ENCODE measurements at places on chromosomes 7 and 10. TPM values are rescaled to one million over a fixed set of nuclear protein-coding genes. Genes with fewer than 3 reads are reported as not detected.

The JAKMIP3 gene
- 0.27 TPM for total RNA-seq

The OR6V1 gene
- total RNA-seq: not detected

The ATP6V0A4 gene
- total RNA-seq: not detected

The AGAP3 gene
- 91.6 TPM for total RNA-seq

The TUBAL3 gene
- 73.1 TPM for total RNA-seq

The SDK1 gene
- 80.9 TPM for total RNA-seq

Data from Peyer's patch (tissue), 4 donors.